ENCODE measurements at places on chromosomes 6 and 20.

DNA sequence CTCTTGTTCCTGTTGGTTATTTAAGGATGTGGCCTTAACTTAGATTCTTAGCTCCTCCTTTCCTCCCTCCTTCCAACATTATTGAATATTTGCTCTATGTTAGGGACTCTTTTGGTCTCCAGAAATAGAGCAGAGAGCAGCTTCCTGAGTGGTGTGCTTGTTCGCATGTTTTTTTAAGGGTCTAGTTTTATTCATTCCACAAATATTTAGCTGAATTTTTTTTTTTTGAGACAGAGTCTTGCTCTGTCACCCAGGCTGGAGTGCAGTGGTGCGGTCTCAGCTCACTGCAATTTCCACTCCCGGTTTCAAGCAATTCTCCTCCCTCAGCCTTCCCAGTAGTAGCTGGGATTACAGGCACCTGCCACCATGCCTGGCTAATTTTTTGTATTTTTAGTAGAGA lies 169.2 kb downstream of the ZFAND3 start:
- DNase-seq = no peak

- DNase-seq = no peak
Observed at GRCh38 chr6:44699851-44700250, 312.3 kb downstream of the CDC5L start.

GRCh38 chr6:147366290-147366689 lies 142.2 kb upstream of the SAMD5 start:
- DNase-seq = no peak

DNA sequence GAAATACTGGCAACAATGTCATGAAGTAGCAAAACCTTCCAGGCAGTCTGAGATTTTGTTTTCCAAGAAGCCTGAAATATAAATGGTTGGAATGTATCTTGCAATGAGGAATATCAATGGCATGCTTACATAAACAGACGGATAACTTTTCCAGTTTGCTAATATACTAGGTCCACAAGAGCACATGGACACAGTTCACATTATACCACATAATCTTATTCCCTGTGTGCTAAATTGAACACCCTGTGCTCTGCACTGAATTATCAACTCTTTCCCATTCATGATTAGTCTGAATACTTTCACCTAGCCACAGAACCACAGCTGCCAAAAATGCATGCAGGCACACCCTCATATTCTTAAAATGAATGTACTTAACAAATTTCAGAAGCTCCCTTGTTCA lies 274.3 kb downstream of the COL12A1 start:
- DNase-seq = no peak

DNA sequence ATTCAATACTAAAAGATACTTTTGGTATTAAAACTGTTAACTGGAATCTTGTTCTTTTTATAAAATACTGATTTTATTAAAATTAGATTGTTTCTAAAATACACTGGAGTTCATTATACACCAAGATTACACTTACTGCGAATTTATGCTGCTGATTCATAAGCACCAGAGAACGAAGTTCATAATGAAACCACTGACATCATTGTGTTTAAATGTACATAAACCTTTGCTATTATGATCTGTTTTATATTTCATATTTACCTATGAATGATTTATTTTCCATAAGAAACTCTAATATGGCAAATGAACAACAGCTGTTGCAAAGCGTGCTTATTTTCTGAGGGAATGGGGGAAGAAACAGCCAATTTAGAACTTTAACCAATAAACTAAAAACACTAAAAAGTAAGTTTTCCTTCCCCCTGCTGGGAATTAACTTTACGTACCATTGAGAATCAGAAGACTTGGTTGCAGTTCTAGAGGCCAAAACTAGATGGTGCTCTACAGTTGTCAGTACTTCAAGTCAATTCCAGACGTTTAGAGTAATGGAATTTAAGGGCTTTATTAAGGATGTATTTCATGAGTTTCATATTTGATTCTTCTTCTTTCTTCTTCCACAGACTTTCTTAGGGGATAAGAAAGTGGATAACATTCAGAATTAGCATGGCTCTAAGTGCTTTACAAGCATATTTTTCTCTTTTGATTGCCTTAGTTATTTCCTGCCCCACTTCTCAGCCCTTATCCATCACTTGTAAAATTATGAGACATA lies 30.8 kb upstream of the COL19A1 start:
- DNase-seq = no peak

GRCh38 chr6:44561060-44561623 lies 173.6 kb downstream of the CDC5L start:
- no peak for DNase-seq

DNA sequence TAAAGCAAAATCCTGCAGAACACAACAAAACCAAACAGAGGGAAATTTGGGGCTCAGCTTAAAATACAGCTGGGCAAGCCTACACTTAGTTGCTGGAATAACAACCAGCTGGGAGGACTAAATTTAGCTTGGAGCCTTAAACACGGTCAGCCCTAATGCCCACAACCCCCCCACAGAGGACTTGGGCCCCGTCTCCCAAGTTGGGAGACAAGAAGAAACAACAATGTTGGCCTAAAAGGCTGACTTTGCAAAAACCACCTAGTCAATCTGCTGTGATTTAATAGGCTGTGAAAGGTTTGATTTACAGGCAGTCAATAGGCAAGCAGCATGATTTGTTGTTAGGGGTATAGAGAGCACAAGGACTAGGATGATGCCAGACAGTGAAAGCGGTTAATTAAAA lies 40.3 kb upstream of the ARMC2 start:
- no peak for DNase-seq

- DNase-seq = no peak
Observed at GRCh38 chr6:66499851-66500250, 792.8 kb upstream of the EYS start.

- DNase-seq = no peak
Observed at GRCh38 chr6:169960886-169961611, 209.6 kb downstream of the ERMARD start.

- no peak for DNase-seq
Observed at GRCh38 chr6:17589406-17590096, 10.6 kb upstream of the FAM8A1 start.

DNA sequence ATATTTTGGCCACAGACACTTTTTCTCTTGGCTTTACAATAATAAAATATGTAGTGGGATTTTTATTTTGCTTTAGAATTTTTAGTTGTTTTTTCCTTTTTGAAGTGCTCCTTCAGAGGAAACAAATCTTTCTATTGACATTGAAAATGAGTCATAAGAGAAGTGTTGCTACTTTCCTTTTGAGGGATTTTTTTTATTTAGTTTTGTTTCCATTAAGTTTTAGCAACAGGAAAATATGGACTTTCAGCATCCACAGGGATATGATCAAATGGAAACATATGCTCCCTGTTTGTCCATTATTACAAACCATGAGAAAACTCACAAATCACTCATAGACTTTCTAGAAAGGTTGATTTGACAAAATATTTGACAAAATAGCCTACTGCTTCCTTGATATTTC lies 65.3 kb upstream of the BMP2 start:
- DNase-seq = no peak

DNA sequence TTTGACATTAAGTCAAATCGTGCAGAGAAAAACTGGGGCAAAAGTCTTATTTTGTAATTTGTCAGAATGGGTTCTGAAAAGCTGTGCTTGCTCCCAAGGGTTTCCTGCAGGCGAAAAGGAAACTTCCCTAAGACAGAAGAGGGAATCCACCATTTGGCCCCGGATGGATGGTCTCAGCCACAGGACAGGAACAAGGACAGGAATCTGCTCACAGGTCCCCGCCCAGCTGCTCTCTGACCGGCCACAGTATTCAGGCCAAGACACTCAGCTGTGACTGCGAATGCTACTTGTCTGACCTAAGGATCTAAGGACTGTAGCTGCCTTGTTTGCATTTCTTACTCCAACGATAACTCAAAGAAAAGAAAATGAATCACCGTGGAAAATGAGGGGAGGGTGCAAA lies 197.0 kb downstream of the BMP7 start:
- DNase-seq = no peak

DNA sequence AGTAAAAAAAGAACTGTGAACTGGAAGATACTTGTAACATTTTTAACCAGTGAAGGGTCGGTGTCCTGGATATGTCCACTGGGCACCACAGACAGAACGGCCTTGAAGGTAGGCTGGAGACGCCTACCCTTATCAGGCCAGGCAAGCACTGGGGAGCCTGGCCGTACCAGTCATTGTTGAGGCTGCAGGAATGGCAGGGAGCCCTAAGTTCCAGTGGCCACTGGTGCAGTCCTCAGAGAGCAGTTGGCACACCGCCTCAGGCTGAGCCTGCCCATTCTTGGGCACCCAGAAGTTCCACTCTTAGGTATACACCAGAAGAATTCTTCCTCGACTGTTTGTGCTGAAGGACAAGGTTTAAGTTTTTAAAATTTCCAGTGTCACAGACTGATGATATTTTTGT lies 20.5 kb downstream of the DNAJC5 start:
- DNase-seq = no peak

DNA sequence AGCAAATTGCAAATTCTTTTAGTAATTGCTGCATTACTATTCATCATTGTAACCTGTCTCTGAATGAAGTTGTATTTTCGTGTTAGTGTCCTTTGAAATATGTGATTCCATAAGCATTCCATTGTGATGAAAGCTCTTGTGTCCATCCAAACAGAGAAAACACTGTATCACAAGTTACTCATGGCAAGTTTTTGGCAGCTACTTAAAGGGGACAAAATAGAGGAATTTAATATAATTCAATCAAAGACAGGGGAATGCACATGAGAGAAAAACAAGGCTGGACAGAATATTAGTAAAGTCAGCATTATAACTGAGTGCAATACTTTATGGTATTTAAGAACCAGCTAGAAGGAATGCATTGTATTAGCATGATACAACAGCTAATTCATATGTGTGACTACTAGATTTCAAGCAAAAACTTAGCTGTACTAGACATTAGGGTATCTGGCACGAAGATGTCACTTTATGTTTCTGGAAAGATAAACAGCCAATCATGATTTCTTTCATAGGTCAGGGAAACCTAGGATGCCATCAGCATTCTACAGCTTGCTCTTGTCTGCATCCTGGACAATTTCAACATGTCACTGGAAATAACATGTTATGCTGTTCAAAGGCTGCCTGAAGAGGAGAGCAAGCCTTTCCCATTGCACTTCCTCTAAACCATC lies 270.6 kb upstream of the MARCKS start:
- no peak for DNase-seq

- DNase-seq = peak; percentile 50
Observed at GRCh38 chr6:85449388-85449817, 480 bp upstream of the NT5E start.

GRCh38 chr20:31691646-31692275 lies 30.9 kb downstream of the BCL2L1 start:
- no peak for DNase-seq

Data from stimulated activated naive CD8-positive, alpha-beta T cell treated with anti-CD3 and anti-CD28 coated beads, Interleukin-15, amount 100 ng/mL, for 72 hours (primary cell).